Caudate nucleus (tissue), 63 donors: ENCODE measurements at places on chromosomes 6 and 20.

DNA sequence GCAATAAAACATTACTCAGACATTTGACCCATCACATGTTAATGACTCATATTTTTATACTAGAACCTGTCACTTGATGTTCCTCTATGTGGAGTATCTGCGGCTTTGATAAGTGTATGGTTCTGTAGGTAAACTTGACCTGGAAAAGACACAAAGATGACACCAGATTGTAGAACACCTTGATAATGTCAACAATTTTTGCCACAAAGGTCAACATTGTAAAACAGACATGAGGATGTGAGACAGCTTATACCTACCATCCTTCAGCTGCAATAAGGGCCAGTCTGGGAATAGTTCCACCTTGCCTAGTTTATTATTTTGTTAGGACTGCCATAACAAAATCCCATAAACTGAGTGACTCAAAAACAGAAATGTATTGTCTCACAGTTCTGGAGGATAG is 202.4 kb downstream of the LMBRD1 start:
- DNase-seq = no peak

GRCh38 chr6:2344319-2344905 is 99.0 kb upstream of the GMDS start:
- no peak for DNase-seq

DNA sequence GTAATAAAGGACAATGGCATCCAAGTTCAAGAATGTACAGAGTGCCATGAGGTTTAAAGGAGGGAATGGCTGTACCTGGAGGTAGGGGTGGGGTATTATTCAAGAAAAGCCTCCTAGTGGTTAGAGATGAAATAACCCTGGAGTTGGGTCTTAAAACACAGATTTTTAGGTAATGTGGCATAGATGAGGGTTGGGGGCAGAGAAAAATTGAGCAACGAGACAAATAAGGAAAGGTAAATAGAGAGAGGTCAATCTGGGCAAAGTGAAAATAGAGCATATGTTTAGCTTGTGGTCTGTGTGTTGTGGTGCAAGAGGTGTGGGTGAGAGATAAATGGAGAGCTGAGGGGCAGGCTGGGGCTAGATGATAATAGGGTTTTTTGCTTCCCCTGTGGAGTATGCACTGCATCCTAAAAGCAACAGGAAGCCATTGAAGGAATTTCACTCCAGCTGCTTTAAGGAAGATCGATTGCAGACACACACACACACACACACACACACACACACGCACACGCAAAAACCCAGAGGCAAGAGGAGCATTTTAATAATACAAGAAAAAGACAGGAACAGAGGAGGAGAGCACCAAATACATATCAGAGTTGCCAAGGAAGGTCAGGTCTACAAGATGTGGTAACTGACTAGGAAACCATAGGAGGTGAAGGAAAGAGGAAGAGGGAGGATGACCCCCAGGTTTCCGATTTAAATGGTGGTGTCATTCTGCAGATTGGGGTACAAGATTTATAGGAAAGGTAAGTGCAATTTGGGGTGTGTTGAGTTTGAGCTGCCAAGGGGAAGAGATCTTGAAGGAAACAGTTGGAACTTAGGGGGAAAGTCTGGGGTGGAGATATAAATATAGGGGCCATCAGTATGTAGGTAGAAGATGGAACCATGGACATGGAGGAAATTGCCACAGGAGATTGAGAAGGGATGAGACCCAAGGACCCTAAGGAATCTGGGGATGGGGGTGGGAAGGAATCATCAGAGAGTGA is 31.3 kb upstream of the ADGRF1 start:
- no peak for DNase-seq

DNA sequence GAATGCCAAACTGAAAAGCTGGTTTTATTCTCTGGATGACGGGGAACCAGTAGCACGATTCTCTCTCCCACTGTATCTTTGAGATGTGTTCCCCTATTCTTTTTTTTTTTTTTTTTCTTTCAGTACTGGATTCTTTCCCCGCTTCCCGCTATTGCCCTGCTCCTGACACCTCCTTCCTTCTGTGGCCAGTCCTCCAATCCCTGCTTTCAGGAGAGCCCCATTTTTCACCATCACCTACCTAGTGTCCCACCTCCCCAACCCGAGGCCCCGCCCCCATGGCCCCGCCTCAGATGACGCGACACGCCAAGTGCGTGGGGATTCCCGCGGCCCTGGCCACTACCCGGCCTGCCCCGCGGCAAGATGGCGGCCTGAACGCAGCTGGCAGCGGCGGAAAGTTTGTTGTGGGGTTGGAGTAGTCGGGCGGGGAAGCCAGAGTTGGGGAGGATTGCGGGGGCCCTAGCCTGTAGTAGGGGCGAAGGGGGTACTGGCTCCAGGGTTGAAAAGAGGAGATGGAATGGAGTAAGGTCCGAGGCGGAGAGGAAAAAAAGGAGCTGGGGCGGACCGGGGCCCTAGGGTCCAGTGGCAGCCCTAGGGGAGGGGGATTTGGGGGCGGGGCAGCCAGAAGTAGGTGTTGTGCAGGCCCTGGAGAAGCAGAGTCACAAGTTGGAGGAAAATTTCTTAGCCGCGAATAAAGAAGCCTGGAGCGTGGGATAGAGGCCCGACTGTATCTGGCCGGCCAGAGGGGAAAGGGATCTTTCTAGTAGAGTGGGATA is at the start of gene TJAP1:
Gene TJAP1 (plus strand): TSS at position 336 of the 773 bp plus-strand sequence. CDS start 21,432 bp downstream, outside the sequence.
- peak; percentile 89 for DNase-seq

- DNase-seq = no peak
Observed at GRCh38 chr6:131182991-131183425, 47.7 kb downstream of the AKAP7 start.

GRCh38 chr6:4809999-4810918 is 34.1 kb downstream of the CDYL start:
- no peak for DNase-seq

- DNase-seq = peak; percentile 93
Observed at GRCh38 chr20:45857114-45857881, at the start of the genes ACOT8 and ZSWIM3. Gene ACOT8 (minus strand): TSS chr20:45857392. CDS start chr20:45857315, 77 bp downstream. Gene ZSWIM3 (plus strand): TSS chr20:45857614. CDS start chr20:45857826, 212 bp downstream.

GRCh38 chr20:32079655-32080109 is 27.6 kb downstream of the HCK start:
- DNase-seq = no peak
